ENCODE measurements at places on chromosomes 4 and X.

DNA sequence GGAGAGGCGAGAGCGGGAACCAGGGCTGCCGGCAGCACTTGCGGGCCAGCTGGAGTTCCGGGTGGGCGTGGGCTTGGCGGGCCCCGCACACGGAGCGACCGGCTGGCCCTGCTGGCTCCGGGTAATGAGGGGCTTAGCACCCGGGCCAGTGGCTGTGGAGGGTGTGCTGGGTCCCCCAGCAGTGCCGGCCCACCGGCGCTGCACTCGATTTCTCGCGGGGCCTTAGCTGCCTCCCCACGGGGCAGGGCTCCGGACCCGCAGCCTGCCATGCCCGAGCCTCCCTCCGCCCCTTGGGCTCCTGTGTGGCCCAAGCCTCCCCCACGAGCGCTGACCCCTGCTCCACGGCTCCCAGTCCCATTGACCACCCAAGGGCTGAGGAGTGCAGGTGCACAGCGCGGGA lies 25.2 kb upstream of the KIT start:
- no peak for DNase-seq

- DNase-seq, result no peak
Measured at GRCh38 chr4:848307-848691, 22.4 kb upstream of the CPLX1 start.

DNA sequence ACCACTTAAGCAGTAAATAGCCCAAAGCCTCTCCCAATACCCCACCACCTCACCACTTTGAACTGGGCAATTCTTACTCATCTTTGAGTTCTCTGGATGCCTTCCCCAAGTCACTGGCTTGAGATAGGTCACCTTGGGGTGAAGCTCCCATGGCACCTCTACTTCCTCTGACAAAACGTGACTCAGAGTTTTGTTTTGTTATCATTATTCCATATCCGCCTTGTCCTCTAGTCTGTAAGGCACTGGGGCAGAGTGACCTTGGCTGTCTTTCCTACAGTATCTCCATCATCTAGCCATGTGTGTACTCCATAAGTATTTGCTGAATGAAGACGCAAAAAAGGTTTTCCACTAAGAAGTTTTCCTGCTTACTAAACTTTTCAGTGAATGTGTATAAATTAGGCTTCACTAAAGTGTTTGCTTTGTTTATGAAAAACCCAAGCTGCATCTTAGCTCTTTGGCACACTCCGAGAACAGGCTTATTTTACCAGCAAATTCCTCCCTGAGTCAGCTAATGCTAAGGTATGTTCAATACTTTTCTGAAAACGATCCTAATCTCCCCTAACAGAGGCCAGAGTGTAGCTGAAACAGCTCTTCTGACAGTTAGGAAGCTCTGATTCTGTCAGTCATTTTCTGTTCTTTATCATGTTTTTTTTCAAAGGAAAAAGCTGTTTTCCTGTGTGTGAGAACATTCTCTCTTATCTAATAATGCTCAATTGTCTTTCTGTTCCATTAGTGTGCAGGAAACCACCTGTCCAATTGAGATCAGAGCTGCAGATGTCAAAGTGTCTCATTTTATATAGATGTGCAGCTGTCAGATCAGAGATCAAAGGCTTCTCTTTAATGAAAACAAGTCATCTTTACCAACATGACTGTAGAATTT lies 30.2 kb upstream of the TSPAN5 start:
- no peak for DNase-seq

DNA sequence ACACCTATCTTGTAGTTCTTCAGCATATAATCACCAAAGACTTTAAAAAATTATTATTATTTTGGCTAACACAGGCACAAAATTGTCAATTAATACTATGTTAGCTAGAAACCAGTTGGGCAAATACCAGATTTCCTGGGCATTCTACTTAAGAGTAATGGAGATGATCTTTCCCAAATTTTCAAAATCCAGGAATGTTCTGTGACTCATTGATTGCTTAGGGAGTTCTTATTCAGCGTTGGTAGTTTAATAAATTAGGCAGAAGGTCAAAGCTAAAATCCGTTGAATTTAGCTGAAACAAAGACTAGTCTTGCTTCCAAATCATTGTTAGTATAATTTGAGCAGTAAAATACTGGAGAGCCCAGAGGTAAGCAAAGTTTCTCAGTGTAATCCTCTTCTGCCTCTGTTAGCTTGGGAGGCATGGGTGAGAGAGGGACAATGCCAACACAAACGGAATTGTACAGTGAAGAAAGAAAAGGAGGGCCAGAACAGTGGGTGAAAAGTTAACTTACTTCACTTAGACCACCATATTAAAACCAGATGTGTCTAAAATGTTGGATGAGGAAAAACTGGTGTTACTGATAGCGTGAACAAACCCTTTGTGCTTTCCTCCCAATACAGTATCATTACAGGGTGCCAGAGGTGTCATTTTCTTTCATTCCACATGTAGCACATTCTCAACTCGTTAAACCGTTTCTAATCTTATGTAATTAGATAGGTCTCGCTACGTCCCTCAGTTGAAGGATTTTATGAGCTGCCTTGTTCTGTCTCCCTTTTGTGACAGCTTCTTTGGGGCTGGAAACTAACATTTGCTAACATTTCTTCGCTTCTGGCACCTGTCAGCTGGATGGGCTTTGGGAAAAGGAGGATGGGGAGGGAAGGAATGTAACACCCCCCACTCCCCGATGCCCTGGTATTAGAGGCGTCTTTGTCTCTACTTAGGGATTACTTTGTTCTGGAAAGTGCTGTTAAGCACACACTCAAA lies 87.4 kb upstream of the CITED1 start:
- DNase-seq, result no peak

DNA sequence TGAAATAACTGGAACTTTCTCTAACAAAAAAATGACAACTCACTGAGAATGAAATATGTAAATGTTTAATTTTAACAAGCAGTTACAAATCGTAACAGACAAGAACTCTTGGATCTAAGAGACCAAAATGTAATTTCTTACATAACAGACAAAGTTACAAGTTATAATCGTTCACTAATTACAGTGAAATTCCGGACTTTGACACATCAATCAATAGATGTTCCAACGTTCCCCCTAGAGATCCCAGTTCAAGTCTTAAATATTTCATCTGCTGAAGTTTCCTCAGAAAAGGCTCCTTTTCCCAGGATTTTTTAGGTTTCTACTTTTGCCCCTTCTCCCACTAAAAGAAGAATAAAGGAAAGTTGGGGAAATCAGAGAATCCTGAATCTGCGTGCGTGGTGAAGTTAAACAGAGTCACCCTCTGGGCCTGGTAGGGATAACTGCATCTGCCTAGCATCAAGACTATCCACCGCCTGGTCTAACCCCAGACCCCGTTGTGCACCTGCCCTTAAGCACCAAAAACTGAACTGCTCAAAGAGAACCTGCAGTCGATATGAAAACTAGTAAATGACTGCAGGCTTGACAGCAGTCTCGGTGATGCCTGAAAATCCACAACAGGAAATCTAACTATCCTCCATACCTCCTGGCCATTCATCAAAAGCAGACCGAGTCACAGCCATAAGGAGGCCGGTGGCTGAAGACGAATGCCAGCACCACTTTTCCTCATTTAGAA lies 2.3 kb downstream of the IRF2 start:
- no peak for DNase-seq

- no peak for DNase-seq
Measured at GRCh38 chr4:84022564-84022963, 476.5 kb downstream of the NKX6-1 start.

- no peak for DNase-seq
Measured at GRCh38 chr4:477686-478085, 21.3 kb downstream of the ZNF721 start.

- DNase-seq, result no peak
Measured at GRCh38 chrX:148459343-148459742, 41.1 kb upstream of the AFF2 start.

DNA sequence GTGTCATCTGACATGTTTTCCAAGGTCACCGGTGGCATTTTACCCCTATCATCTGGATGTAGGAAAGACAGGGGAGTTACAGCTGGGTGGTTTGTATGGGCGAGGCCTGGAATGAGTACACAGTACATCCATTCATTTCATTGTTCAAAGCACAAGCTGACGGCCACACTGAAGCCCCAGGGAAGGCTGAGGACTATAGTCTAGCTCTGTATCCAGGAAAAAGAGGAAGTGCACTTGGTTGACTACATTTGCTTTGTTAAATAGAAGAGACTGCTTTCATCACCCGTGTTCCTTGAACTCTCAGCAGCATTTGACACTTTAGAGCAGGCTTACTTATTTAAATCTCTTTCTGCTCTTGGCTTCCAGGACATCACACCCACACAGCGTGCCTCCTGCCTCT lies 1041.0 kb upstream of the TENM3 start:
- no peak for DNase-seq

DNA sequence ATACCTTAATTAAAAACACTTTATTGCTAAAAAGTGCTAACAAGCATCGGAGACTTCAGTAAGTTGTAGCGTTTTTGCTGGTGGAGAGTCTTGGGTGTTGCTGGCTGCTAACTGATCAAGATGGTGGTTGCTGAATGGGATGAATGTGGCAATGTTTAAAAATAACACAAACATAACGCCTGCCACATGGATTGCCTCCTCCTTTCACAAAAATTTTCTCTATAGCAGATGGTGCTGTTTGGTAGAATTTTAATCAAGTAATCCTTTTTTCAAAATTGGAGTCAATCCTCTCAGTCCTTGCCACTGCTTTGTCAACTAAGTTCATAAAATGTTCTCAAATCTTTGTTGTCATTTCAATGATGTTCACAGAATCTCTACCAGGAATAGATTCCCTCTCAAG lies 466.8 kb upstream of the TECRL start:
- DNase-seq, result no peak

- peak; percentile 28 for DNase-seq
Measured at GRCh38 chr4:4859325-4859798, at the start of gene MSX1. Gene MSX1, plus strand, starts transcription at chr4:4859665. Its CDS starts 235 bp downstream, at chr4:4859900.

- DNase-seq, result no peak
Measured at GRCh38 chrX:47321386-47321785, 49.0 kb upstream of the ZNF157 start.

GRCh38 chr4:132530861-132531260 lies 618.2 kb upstream of the PCDH10 start:
- DNase-seq, result no peak

DNA sequence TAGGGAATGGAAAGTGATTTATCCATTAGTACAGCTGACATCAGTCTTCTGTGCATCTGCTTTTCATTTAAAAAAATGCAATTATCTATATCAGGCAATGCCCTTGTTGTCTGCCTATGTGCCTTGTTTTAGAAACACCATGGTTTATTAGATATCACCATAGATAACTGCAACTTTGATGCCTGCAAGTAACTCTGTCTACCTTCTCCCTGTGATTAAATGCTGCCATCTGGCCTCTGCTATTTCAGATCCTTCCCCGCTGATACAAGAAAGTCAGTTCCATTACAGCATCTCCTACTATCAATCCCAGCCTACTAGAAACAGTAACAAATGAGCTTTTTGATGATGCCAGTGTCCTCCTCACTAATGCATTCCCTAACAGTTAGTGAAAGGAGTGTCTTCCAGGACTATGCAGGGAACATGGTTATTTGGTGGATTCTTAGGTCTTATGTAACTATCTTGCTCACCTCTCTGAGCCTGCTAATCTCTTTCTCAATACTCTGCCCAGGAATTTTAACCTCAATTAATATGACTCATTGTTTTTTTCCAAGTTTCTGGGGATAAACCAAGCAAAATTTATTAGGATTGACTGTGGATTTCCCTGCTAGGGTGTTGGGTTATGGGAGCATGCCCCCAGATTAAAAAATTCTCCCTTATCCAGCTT lies 444.9 kb downstream of the RAPGEF2 start:
- DNase-seq, result no peak

DNA sequence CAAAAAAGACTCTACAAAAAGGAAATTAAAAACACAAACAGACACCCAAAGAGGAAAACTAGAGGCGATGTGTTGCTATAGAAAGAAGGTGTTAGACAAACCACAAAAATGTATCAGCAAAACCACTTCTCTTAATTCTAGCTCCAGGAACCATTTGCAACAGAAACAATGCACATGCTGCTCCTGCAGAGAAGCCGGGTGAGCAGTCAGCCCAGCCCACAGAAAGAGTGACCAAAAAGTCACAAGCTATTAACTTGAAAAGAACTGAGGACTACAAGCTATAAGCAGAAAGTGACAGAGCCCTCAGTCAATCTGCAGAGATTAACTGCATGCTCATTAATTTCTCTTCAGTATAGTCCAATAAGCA lies 96.2 kb upstream of the KLHL13 start:
- no peak for DNase-seq

- no peak for DNase-seq
Measured at GRCh38 chr4:53185869-53186585, 179.8 kb downstream of the SCFD2 start.

DNA sequence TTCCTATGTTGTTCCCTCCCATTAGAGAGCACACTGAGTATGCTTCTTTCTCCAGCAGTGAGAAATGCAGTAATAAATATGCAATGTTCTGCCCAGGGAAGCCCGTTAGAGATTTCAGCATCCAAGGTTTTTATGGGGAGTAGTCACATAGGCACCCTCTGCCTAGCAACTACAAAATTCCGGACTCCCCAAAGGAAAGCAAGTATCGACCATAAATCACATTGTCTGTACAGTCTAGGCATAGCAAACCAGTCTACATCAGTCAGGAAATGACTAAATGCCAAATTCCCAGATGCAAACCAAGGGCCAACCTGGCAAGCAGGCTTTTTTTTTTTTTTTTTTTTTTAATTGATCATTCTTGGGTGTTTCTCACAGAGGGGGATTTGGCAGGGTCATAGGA lies 34.8 kb downstream of the GPR101 start:
- DNase-seq, result no peak

DNA sequence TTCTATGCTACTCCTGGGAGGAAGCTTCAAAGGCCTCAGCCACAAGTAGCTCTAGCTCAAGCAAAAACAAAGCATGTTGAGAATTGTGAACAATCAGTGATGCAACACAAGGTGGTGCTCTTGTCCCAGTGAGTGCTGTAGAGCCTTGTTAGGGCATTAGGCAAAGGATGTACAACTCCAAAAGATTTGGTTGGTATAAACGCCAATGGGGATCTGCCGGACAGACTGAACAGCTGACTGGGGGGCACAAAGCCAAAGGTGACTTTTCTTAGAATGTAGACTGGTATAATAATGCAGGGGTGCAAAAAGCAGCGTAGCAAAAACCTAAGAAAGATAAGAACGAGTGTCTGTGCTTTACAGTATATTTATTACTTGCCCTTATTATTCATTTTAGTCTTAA lies 62.6 kb upstream of the ALB start:
- DNase-seq, result no peak

- no peak for DNase-seq
Measured at GRCh38 chr4:180098586-180098985, 2144.6 kb upstream of the TENM3 start.

DNA sequence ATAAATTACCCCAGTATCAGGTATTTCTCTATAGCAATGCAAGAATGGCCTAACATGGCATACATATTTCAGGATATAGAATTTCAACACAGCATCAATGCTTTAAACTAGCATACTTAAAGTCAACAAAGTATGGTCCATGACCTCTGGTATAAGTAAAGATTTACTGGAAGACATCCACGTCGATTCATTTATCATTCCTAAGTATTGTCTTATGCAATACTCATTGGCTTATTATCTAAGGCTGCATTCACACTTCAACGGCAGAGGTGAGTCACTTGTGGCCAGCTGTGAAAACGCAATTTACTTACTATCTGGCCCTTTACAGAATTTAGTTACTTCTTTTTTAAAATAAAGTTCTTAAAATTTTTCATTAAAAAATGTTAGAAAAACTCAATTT lies 42.6 kb downstream of the ADGRA3 start:
- no peak for DNase-seq
